ENCODE measurements at places on chromosomes 7 and 10.

DNA sequence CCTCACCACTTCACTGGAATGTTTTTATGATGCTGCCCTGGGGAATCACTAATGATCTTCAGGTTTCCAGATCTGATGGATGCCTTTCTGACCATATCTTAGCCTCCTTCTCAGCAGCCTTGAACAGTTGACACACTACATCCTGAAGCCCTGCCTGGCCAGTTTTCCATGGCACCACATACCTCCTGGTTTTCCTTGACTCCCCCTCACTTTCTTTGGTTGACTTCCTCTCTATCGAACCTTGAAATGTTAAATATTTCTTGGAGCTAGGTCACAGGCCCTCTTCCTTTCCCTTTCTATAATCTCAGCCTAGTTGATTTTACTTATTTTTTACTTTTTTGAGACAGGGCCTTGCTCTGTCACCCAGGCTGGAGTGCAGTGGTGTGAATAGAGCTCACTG, 108.8 kb upstream of the CDK1 start:
- no peak for DNase-seq

- no peak for DNase-seq
Measured at GRCh38 chr10:78702186-78702585, 366.6 kb upstream of the ZMIZ1 start.

- DNase-seq, result no peak
Measured at GRCh38 chr7:83836028-83836427, 187.1 kb upstream of the SEMA3E start.

DNA sequence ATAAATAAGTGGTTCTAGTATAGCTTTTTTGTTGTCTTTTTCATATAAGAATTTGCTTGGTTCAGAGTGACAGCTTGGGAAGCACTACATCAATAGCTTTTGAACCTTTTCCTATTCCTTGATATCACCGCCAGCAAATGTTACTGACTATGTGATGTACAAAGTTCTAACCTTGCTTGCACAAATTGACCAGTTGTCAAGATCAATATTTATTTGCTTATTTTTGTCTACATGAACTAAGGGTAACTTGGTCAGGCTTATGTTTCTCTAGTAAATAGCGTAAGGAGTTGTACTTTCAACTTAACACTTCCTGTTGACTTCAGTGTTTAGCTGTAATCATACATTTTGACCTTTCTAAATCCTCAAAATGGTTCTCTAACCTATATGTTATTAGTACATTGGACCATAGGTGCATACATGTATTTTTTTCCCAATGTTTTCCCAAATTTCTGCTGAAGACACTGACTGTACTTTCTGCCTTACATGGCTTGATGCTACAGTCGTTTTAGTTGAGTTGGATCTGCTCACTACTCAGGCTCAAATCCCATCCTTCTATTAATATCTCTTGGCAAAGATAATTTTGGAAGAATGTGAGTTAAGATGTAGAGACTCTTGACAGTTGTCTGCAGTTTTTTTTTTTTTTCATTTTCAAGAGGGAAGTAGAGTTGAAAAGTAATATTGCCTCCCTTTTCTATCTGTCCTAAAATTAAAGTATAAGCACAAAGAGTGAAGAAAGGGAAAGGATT, 239.1 kb upstream of the KAT6B start:
- no peak for DNase-seq

GRCh38 chr7:97671571-97671970, 60.3 kb upstream of the TAC1 start:
- DNase-seq, result no peak

- no peak for DNase-seq
Measured at GRCh38 chr10:129792141-129792540, 171.9 kb downstream of the EBF3 start.

DNA sequence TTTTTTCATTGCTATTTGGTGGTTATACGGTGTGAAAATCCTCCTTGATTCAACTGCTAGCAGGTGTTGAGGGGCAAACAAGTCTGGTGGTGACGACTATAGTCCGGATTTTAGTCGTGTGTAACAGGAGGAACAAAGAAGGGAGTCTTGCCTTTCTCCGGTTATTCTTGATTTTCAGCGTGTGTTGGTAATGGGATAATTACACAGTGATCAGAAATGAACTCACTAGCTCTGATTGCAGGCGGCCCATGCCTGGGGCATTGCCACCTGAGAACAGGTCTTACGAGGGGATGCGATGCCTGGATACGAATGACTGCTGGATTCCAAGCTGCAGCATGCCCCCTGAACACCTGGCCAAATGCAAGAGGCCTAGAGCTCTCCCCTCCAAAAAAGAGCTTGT, 72.8 kb downstream of the CAMK1D start:
- no peak for DNase-seq

- DNase-seq, result no peak
Measured at GRCh38 chr10:17859492-17860156, 50.5 kb downstream of the MRC1 start.

- DNase-seq, result no peak
Measured at GRCh38 chr7:115728518-115728917, 302.0 kb downstream of the TFEC start.

GRCh38 chr10:30727524-30727923, 98.0 kb upstream of the LYZL2 start:
- no peak for DNase-seq

- DNase-seq, result no peak
Measured at GRCh38 chr7:139635526-139636302, 112.2 kb downstream of the CLEC2L start.

GRCh38 chr10:12414278-12414989, 65.1 kb downstream of the CAMK1D start:
- no peak for DNase-seq

- DNase-seq, result no peak
Measured at GRCh38 chr10:10986606-10987005, 31.1 kb upstream of the CELF2 start.

GRCh38 chr7:22128528-22128920, 182.8 kb upstream of the CDCA7L start:
- DNase-seq, result no peak

DNA sequence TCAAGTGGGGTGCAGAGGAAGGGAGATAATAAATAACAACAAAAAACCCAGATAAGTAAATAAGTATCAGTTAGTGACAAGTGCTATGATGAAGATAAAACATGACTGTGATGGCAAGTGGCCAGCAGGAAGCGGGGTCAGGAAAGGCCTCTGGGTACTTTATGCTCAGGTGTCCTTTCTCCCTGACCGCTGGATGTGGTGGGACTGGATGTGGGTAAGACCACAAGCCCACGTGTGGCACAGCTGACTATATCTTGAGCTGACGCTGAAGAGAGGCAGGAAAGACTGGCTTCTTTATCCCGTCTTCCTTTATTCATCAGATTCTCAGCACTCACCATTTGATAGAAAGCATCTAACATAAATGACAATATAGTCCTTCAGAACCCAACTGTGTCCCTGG, 87.8 kb downstream of the CREB5 start:
- no peak for DNase-seq

GRCh38 chr7:13988731-13989125, 738 bp downstream of the ETV1 start:
- DNase-seq, result no peak

DNA sequence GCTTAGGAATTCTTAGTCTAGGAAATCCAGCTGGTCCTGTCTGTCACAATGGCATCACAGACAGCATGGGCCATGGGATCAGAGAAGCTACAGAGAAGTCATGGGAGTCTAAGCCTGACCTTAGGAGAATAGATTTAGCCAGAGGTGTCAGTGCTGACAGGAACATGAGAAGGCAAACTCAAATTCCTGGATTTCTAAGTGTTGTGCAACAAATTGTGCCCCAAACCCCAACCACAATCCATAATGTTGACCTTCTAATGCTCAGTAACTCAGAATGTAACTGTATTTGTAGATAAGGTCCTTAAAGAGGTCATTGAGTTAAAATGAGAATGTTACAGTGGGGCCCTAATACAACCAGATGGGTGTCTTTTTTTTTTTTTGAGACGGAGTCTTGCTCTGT, 95.9 kb upstream of the RHOBTB1 start:
- no peak for DNase-seq

DNA sequence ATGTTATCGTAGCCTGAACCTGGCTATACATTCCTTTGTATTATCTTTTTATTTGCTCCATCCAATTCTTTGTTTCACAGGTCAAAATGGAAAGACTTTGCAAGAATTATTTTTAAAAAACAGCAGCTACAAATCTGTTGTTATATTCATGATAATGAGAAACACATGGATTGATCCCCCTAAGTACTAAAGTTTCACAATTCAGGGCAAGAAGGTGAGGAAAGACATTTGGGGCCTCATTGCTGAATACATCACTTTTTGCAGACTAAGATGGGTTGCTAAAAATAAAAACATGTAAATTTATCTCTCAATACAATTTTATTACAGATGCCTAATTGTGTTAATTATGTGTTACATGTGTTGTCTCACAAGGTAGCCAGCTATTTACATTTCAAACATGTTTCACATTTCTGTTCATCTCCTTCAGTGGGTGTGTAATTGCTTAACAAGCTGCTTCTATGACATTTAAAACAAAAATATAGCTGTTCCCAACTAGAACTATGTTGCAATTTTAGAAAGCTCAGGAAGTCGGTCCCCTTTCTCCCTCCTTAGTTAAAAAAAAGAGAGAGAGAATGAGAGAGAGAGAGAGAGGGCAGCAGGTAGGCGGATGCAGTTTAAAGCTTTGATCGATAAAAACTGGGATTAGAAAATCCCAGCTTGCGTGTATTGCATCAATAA, 606.3 kb upstream of the FZD8 start:
- DNase-seq, result no peak
